ENCODE measurements at places on chromosomes 16 and 17.

- DNase-seq = no peak
Measured at GRCh38 chr17:79127534-79128135, 53.0 kb downstream of the ENGASE start.

DNA sequence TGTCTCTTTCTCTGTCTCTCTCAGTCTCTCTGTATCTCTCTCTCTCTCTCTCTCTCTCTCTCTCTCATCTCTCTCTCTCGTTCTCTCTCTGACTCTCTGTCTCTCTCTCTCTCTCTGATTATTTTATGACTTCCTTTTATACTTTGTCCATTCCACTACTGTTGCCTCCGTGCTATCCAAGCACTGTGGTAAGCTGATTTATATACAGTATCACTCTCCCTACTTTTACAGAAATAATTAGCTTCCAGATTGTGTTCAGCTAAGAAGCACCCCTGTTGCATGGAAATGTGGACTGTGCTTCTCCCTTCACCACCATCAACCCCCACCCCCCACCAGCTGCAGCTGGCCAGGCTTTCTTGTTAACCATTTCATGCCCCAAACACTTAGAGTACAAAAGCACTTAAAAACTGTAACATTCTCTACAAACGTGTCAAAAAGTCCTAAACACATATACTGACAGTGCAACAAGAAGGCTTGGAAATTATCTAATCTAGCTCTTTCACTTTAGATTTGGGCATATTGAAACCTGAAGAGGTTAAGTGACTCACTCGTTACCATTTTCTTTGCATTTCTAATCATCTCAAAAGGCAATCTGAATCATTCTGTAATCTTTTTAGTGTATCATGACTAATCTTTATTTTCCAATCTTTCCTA lies 11.6 kb upstream of the TMEM100 start:
- DNase-seq = no peak

DNA sequence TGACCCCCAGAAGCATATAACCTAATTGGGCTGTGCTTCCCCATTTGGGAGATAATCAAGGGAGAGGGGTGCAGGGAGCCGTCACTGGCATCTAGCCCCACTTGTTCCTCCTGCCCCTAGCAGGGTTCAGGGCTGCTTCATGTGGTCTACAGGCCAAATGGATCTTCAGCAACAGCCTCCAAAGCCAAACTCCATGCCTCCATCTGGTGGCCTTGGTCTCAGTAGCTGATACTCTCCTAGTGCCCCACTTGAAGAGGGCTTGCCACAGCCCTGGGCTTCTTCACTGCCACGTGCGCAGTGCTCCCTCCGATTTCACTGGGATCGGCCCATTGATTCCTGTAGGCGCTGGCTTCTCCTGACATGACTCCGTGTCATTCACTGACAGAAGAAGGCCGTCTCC lies 24.6 kb downstream of the LYRM9 start:
- DNase-seq = no peak

GRCh38 chr17:3845291-3845620 lies 790 bp downstream of the NCBP3 start:
- DNase-seq = no peak

DNA sequence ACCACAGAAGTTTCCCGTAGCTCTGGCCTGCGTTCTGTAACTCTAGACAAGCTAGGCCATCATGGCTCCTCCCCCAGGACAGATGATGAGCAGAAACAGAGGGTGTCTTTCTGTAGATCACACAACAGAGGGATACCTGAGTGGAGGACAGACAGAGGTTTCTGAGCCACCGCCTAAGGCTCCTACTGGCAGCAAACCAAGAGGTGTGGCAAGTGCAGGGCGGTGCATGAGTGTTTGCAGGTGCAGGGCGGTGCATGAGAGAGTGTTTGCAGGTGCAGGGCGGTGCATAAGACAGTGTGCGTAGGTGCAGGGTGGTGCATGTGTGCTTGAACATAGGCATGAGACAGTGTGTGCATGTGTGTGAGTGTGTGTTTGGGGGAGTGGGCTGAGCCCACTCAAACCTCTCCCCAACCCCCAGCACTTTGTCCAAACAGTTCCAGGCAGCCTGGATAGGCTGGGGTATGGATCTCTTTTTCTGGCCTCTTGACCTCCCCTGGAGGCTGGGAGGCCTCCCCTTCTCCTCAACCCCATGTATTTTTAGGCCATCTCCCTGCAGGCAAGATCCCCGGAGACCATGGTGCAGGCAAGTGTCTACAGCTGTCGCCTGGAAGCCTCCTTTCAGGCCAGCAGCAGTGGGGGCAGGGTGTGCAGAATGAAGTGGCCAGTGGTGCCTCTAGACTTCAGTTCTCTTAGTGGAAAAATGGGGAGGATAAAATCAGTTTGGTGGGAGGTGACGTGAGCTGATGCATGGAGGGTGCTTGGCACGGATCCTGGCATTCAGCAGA lies 53.4 kb upstream of the CBX4 start:
- no peak for DNase-seq

GRCh38 chr16:48386559-48387312 lies 1.5 kb upstream of the SIAH1 start:
- DNase-seq = no peak

DNA sequence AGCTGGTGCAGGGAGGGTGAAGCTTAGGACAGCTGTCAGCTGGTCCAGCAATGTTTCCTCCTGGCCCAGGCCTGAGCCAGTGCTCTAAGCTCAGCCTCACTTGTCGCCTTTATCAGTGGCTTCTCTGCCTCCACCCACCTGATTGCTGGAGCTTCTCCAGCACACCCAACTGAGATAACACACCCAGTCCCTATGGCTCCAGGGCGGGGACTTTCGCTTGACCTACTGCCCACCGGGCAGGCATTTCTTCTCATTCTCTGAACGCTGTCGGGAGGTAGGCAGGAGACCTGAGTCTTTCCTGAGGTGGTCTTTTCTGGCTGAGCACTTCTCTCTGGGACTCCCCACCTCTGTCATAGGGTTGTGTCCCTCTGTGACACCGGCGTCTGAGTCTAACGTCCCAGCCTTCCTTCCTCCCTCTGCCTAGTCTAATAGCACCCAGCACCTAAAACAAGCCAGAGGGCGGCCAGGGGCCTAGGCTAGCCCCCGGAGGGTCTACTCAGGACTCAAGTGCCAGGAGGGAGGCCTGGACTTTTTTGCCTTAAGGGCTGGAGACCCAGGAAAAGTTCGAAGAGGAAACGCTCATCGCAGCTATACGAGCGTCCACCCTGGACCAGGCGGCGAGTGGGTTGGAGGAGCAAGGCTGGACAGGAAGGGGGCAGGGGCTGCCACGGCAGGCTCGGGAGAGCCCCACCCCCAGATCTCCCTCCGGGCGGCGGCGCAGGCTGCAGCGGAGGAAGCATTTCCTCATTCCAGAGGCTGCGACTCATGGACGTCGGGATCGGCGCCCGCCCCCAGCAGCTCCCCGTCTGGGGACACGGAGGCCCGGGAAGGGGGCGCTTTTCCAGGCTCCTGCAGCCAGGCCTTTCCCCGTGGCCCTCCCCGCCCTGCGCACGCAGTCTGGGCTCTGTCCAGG lies 756 bp downstream of the TAX1BP3 start:
- peak; percentile 96 for DNase-seq

DNA sequence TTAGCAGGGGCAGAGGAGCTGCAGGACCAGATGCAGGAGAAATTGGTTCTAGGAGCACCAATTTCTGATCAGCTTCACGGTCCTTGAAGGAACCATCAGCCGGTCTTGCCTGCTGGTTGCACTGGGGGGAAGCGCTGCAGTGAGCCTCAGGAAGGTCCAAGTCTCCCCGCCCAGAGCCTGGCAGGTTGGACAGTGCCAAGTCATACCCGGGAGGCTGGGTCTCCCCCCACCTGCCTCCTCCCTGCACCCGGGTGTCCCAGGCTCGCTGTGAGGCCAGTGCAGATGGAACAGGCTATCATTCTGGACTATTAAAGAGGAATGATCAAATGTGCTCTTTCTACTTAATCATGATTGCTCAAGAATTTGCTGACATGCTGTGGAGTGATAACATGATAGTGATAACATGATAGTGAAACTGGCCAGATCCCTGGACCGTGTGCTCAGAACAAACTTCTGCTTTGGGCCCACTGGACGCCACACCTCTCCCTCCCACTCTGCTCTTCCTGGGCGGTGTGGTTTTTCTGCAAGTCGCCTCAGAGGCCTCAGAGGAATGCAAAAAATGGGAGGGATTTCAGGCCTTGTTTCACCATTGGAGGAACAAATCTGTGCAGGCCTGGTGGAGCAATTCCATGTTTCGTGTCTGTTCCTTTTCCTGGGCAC lies 236.0 kb downstream of the IRF8 start:
- no peak for DNase-seq

- DNase-seq = no peak
Measured at GRCh38 chr17:18076936-18077335, 10.8 kb upstream of the DRG2 start.

DNA sequence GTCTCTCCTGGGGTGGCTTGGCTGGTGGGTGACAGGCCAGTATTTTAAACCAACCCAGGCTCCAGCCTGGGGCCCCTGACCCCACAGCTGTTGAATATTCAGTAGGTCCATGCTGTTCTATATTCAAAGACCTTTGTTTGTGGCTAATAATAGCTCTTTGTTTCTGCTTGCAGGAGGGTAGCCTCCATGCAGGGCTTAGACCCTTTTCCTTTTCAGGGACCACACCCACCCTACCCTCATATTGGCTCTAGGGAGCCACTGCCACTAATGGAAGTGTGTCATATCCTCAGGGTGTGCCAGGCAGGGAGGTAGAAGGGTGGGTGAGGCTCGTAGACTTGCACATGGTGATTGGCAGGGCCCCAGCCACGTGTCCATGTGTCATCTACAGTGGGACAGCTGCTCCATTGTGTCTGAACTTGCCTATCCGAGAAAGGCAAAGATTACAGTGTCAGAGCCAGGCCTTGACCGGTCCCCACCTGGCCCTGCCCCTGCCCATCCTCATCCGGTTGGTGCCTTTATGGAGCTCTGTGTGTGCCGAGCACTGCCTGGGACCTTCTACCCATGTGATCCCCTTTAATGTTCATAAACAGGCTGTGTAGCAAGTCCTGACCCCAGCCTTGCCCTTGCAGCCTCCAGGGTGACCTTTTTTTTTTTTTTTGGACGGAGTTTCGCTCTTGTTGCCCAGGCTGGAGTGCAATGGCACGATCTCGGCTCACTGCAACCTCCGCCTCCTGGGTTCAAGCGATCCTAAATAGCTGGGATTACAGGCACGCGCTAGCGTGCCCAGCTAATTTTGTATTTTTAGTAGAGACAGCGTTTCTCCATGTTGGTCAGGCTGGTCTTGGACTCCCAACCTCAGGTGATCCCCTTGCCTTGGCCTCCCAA lies 22.1 kb downstream of the TMC7 start:
- DNase-seq = no peak

DNA sequence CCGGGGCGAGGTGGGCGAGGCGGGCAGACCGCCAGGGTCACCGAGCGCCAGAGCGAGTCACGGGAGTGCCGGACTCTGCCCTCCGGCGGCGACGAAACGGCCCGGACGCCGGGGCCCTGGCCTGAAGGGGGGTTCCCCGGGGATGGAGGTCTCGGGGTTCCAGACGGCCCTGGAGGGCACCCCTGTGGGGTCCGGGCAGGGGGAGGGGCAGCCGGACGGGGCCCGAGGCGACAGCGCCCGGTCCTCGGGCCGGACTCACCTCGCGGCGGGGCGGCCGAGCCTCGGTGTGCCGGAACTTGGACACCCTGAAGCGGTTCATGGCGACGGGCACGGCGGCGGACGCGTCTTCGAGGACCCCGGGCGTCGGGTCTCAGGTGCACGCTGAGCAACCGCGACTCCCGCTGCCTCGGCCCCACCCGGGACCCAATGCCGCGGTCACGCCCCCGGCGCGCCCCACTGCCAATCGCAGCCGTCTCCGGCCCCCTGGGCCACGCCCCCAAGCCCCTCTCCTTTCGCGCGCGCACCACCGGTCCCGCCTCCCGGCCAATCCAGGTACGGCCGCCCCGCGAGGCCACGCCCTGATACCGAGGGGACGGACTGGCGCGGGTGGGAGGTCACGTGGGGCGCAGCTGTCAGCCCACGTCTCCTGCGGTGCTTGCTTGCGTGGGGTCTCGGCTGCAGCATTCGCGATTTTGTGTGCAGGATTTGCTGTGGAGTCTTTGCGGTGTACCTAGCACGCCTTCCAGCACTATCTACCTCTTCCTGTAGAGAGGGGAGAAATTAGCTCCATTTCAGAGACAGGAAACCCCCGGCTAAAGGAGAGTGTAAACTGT lies at the start of gene CORO7:
Gene CORO7 (minus strand): TSS at position 397 of the 833 bp plus-strand sequence. CDS start 78 bp downstream, at position 319.
- DNase-seq = peak; percentile 97
